Gastrocnemius medialis (tissue), 4 donors: ENCODE measurements at places on chromosomes 11 and 22.

DNA sequence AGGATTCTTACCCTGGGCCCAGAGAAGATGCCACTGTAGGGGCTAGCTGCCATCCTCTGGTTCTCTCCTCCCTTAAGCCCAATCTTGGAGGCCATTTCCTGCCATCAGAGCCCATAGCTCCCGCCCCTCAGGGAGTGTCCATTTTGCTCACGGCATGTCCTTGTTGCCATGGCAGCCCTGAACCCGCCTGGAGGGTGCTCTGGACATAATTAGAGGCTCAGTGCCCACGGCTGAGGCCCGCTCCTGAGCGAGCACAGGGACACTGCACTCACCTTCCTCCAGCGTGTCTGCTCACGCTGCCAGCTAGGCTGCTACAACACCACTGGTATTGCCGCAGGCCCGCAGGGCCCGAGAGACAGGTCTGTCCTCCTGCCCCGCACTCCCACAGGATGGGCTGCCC, 11.1 kb upstream of the SUSD2 start:
- no peaks in the 10 kb centered on the region for H3K36me3 ChIP-seq
- H3K27me3 ChIP-seq = no peaks in the 10 kb centered on the region
- no peak for DNase-seq
- H3K4me3 ChIP-seq = no peak overlapping the region
- no peak overlapping the region for H3K27ac ChIP-seq

- H3K36me3 ChIP-seq = no peaks in the 10 kb centered on the region
- H3K4me3 ChIP-seq = no peak overlapping the region
- DNase-seq = no peak
- no peak overlapping the region for H3K27ac ChIP-seq
- peaks cover 10% of the 10 kb centered on the region for H3K4me1 ChIP-seq
- no peaks in the 10 kb centered on the region for H3K27me3 ChIP-seq
These were observed 3.2 kb downstream of the FUT4 start for GRCh38 chr11:94546886-94547285.

GRCh38 chr11:6632116-6633073, 13.2 kb upstream of the TPP1 start:
- no peaks in the 10 kb centered on the region for H3K27me3 ChIP-seq
- no peak overlapping the region for H3K27ac ChIP-seq
- no peak overlapping the region for H3K4me3 ChIP-seq

- H3K27me3 ChIP-seq = no peaks in the 10 kb centered on the region
- no peak overlapping the region for H3K27ac ChIP-seq
These were observed 60.6 kb upstream of the AMPD3 start for GRCh38 chr11:10394229-10395101.

DNA sequence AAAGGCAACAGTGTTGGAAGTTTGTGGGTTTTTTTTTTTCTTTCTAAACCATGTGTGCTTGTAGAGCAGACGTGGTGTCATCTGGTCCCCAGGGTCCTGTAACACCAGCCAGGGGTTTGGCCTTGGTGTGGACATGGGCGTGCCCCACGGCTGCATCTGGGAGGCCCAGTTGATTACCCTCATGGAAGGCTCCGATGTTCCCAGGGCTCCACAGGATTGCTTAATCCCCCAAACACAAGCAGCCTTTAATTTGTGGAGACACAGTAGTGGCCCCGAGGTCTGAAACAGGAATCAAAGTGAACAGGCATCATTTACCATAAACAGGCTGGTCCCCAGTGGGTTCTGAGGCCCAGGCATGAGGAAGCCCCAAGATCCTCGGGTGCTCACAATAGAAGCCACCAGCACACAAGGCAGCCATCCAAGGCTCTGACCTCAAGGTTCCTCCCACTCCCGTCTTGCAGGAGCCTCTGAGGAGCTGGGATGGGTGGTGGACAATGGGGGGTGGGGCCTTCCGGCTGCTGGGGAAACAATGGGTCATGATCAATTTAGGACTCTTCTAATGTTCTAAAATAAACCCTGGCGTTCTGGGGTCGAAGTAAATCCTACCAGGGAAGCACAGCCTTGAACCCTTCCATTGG, 115.0 kb upstream of the CD82 start:
- no peaks in the 10 kb centered on the region for H3K27me3 ChIP-seq
- no peaks in the 10 kb centered on the region for H3K36me3 ChIP-seq
- peak; percentile 59 for DNase-seq
- peak overlapping the region; percentile 27 for H3K27ac ChIP-seq
- no peak overlapping the region for H3K4me3 ChIP-seq

DNA sequence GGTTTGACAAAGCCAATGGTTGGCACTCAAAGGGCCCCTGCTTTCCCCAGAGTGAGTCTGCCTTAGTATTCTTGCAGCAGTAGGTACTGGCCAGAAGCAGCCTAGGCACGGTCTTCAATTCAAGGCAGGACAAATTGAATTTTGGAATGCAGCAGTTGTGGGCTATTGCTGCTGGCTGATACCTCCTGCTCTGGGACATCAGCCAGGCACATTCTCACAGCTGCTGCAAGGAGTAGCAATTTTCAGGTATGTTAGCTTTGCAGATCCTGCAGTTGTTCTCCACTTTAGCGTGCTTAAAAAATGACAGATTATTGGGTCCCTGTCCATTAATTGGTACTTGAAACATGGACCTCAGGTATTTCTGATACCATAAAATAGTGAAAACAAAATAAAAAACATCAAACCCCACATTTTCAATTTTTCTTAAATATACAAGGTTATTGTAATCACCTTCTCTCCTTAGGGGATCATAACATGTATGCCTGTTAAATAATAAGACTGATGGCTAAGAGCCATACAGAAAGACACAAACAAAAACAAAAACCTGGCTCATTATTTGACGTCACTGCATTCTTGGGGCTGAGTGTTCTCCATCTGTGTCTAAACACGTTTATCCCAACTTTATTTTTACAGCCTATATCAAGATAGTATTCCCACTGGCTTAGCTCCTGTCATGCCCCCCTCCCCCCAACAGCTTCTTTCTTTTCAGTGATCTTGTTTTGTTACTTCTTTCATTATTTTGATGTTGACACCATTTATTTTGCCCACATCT, 85.1 kb upstream of the CARD18 start:
- H3K36me3 ChIP-seq = no peaks in the 10 kb centered on the region
- DNase-seq = no peak
- no peaks in the 10 kb centered on the region for H3K27me3 ChIP-seq

DNA sequence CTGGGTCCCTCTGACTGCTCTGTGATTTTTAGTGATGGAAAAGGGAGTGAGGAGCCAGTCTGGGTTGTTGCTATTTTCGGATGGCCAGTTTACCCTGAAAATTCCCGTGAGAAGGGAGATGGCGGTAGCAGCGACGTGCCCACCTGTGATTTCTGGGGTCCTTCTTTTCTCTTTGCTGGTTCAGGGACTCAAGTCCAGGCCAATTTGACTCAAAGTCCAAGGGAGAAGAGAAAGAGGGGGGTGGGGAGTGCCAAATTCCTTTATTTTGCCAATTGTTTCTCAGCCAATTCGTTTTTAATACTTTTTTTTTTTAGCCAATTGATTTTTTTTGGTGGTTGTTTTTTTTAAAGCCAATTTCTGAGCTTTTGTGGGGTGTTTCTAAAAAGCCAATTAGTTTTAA, 6.9 kb downstream of the IGF2 start:
- no peak for DNase-seq
- H3K27me3 ChIP-seq = peaks cover 29% of the 10 kb centered on the region
- no peak overlapping the region for H3K4me3 ChIP-seq
- H3K36me3 ChIP-seq = no peaks in the 10 kb centered on the region
- H3K27ac ChIP-seq = no peak overlapping the region
- peaks cover 3% of the 10 kb centered on the region for H3K4me1 ChIP-seq

DNA sequence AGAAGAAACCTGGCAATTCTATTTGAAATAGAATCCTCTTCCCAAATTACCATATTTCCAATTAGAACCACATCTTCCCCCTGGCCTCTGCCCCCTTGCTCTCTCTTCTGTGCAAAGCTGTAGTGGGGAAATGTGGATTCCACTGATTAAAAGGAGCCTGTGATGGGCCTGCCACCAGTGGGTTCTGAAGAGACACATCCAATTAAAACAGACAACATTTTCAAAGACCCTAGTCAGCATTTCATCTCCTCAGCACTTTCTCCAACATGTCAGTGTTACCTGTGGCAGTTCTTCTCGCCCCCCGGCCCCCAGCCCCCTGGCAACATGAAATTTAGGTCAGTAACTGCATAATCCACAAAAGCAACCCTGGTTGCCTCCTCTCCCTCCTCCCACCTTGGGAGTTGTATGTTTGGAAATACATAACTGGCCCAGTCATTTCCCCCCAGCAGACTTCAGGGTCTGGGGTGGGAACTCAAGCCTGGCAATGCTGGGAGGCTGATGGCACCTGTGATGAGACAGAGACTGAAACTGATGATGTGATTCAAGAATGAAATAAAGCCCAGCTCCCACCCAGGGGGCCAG, 99.9 kb upstream of the AMOTL1 start:
- no peak overlapping the region for H3K4me3 ChIP-seq
- no peak overlapping the region for H3K27ac ChIP-seq
- DNase-seq = no peak
- H3K4me1 ChIP-seq = peaks cover 21% of the 10 kb centered on the region
- no peaks in the 10 kb centered on the region for H3K36me3 ChIP-seq
- no peaks in the 10 kb centered on the region for H3K27me3 ChIP-seq

DNA sequence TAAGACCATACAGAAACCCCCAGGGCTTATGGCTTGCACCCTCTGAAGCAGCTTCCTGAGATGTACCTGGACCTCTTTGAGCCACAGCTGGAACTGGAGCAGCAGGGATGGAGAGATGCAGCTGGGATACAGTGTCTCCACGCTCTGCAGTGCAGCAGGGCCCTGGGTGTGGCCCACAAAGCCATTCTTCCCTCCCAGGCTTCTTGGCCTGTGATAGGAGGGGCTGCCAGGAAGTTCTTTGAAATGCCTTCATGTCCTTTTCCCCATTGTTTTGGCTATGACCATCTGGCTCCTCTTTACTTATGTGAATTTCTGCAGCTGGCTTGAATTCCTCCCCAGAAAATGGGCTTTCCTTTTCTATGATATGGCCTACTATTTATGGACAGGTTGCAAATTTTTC, 37.1 kb upstream of the RAB38 start:
- DNase-seq = no peak
- H3K36me3 ChIP-seq = no peaks in the 10 kb centered on the region
- no peaks in the 10 kb centered on the region for H3K4me1 ChIP-seq
- H3K27me3 ChIP-seq = no peaks in the 10 kb centered on the region
- H3K27ac ChIP-seq = no peak overlapping the region
- H3K4me3 ChIP-seq = no peak overlapping the region

DNA sequence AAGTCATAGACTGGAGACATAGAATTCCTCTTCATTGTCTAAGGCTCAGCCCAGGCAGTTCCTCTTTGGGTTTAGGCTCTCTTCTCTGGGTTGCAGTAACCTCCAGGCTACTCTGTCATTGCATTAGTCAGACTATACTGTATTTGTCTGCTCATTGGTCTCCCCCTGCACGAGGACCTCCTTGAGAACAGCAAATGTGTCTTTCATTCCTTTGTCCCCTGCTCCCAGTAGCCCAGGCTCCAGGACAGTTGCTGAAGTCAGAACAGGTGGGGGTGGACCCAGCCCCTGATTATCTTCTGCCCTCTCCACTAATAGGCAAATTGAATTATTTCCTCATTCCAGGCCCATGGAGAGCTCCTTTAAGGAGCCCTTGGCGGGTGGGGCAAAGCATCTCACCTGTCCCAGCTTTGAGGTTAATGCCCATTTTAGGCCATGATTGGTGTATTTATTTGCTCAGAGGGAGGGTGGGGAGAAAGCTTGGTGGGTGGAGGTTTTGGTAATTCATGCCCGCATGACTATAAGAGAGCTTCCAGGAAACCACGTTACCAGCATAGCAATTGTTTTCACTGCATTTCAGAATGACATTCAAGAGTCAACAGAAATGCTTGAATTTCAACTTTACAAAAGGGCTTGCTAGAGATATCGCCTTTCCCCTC, 40.9 kb downstream of the NAV2 start:
- H3K27me3 ChIP-seq = no peaks in the 10 kb centered on the region
- no peak overlapping the region for H3K27ac ChIP-seq
- no peaks in the 10 kb centered on the region for H3K36me3 ChIP-seq
- no peak for DNase-seq

- no peak overlapping the region for H3K27ac ChIP-seq
- no peaks in the 10 kb centered on the region for H3K27me3 ChIP-seq
- no peak overlapping the region for H3K4me3 ChIP-seq
- H3K4me1 ChIP-seq = no peaks in the 10 kb centered on the region
These were observed 52.9 kb upstream of the GUCY1A2 start for GRCh38 chr11:107071129-107071528.

- H3K36me3 ChIP-seq = no peaks in the 10 kb centered on the region
- no peaks in the 10 kb centered on the region for H3K27me3 ChIP-seq
- H3K27ac ChIP-seq = no peak overlapping the region
- H3K4me3 ChIP-seq = no peak overlapping the region
These were observed 122.9 kb downstream of the MAML2 start for GRCh38 chr11:96219981-96220623.

GRCh38 chr11:2393111-2393868, 7.3 kb upstream of the TSSC4 start:
- H3K4me3 ChIP-seq = no peak overlapping the region
- H3K4me1 ChIP-seq = peaks cover 34% of the 10 kb centered on the region
- no peak overlapping the region for H3K27ac ChIP-seq
- no peaks in the 10 kb centered on the region for H3K27me3 ChIP-seq
- no peaks in the 10 kb centered on the region for H3K36me3 ChIP-seq

- DNase-seq = no peak
- peak overlapping the region; percentile 55 for H3K4me3 ChIP-seq
- H3K4me1 ChIP-seq = peaks cover 7% of the 10 kb centered on the region
- H3K36me3 ChIP-seq = no peaks in the 10 kb centered on the region
These were observed 13.6 kb downstream of the KCNJ5 start for GRCh38 chr11:128904656-128905344.

GRCh38 chr22:27867085-27867952, 51.7 kb downstream of the PITPNB start:
- H3K27ac ChIP-seq = peak overlapping the region; percentile 88
- H3K27me3 ChIP-seq = no peaks in the 10 kb centered on the region
- peaks cover 2% of the 10 kb centered on the region for H3K36me3 ChIP-seq
- no peak for DNase-seq
- peaks cover 42% of the 10 kb centered on the region for H3K4me1 ChIP-seq
- peak overlapping the region; percentile 5 for H3K4me3 ChIP-seq

GRCh38 chr22:40808018-40808841, 10.9 kb downstream of the SLC25A17 start:
- H3K36me3 ChIP-seq = no peaks in the 10 kb centered on the region
- H3K27ac ChIP-seq = no peak overlapping the region
- DNase-seq = no peak

GRCh38 chr11:85779956-85780640, 30.8 kb downstream of the SYTL2 start:
- H3K4me1 ChIP-seq = no peaks in the 10 kb centered on the region
- no peak overlapping the region for H3K4me3 ChIP-seq
- H3K27me3 ChIP-seq = no peaks in the 10 kb centered on the region
- no peak overlapping the region for H3K27ac ChIP-seq
- no peaks in the 10 kb centered on the region for H3K36me3 ChIP-seq

DNA sequence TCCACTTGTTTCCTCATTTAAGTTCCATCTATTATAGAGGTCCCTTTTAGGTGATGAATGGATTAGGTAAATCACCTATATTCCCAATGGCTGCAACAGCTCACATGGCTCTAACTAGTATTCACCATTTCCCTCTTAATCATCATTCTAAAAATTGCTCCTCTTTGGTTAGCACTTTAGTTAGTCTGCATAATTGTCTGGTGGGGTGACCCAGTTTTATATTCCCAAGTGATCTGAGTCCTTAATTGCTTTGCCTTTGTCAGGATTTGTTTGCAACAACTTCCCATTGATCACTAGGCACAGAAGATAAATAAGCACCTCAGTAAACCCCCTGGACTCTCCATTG, 395.2 kb downstream of the RAB38 start:
- H3K27me3 ChIP-seq = no peaks in the 10 kb centered on the region
- H3K4me1 ChIP-seq = peaks cover 15% of the 10 kb centered on the region
- DNase-seq = no peak
- no peak overlapping the region for H3K4me3 ChIP-seq
- H3K27ac ChIP-seq = peak overlapping the region; percentile 78
